GM12891 (cell line): ENCODE measurements at places on chromosomes 1 and 21.

- no peak for DNase-seq
Measured at GRCh38 chr1:107459204-107459904, 318.5 kb downstream of the NTNG1 start.

DNA sequence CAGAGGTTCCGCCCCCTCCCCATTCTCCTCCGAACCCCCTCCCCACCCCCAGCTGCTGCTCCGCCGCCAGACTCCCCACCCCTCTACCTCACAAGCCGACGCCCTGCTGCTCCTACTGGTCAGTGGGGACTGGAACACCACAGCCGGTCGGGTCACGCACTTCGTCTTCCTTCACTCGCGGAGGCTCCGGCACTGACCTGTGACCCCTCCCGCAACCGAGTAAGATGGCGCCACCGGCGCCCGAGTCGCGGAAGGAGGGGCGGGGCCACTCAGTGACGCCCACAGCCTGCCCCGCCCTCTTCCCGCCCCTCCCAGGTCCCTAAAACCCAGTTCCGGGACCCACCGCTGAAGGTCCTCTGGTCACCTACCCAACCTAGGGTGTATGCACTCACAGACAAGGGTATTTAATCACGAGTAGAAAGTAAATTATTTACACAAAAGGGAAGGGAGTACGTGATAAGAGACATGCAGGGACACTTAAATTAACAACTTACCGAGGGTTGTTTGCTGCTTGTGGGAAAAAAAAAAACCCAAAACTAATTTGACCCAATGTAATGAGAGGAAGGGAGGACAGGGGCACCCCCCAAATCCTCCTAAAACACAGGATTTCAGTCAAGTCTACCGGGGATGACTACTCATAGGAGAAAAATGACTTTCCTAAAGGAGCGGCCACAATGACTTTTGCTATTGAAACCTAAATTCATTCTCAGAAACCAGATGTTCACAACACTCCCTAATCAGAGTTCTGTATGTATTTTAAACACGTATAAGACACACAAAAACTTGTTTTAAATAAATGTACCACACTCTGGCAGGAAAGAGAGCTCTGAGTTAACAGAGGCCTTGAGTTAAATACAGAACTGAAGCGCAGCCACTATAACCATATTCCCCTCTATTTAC, at the start of gene RIT1:
Gene RIT1 (minus strand): TSS at position 194 of the 900 bp plus-strand sequence. CDS start 588 bp downstream, outside the sequence.
- DNase-seq: peak; percentile 74

DNA sequence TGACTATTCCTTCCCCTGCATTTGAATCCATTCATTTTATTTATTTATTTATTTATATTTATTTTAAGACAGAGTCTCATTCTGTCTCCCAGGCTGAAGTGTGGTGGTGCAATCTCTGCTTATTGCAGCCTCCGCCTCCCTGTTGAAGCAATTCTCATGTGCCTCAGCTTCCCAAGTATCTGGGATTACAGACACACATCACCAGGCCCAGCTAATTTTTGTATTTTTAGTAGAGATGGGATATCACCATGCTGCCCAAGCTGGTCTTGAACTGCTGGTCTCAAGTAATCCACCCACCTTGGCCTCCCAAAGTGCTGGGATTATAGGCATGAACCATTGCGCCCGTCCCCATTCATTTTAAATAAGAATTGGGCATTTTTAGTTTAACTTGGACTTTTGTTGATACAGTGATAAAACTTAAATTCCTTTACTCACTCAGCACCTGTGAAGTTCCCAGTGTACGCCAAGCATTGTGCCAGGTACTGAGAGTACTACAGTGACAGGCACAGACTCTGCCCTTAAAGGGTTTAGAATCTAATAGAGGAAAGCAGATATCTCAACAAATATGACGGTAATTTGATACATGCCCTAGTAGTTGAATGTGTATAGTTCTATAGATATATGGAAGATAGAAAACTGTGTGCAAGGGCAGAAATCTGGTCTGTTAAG, 90.5 kb downstream of the PTPRC start:
- DNase-seq: no peak

- no peak for DNase-seq
Measured at GRCh38 chr1:96840396-96840795, 118.8 kb downstream of the PTBP2 start.

- DNase-seq: no peak
Measured at GRCh38 chr21:33966324-33966949, 50.8 kb upstream of the ATP5PO start.

GRCh38 chr1:98669355-98670296, 8.1 kb downstream of the SNX7 start:
- DNase-seq: no peak

- DNase-seq: no peak
Measured at GRCh38 chr1:103937763-103938357, 188.2 kb downstream of the AMY1C start.
